ENCODE measurements at places on chromosomes 2 and 18. TPM values are rescaled to one million over a fixed set of nuclear protein-coding genes. Genes with fewer than 3 reads are reported as not detected.

GRCh38 chr2:169082995-169083394 lies 13.6 kb downstream of the DHRS9 start:
- peaks cover 3% of the 10 kb centered on the region for H3K4me1 ChIP-seq
- H3K4me3 ChIP-seq, result no peak overlapping the region
- H3K27ac ChIP-seq, result no peak overlapping the region

GRCh38 chr2:5982903-5983265 lies 290.7 kb downstream of the SOX11 start:
- H3K27me3 ChIP-seq, result no peaks in the 10 kb centered on the region
- no peak overlapping the region for H3K27ac ChIP-seq
- no peak overlapping the region for H3K4me3 ChIP-seq

GPBAR1 gene
- total RNA-seq, result 0.31 TPM

- no peaks in the 10 kb centered on the region for H3K4me1 ChIP-seq
- H3K4me3 ChIP-seq, result no peak overlapping the region
- no peaks in the 10 kb centered on the region for H3K36me3 ChIP-seq
- DNase-seq, result no peak
- H3K27ac ChIP-seq, result no peak overlapping the region
These were observed 1632.8 kb upstream of the CELF4 start for GRCh38 chr18:39198376-39198775.

- no peak overlapping the region for H3K27ac ChIP-seq
- no peak for DNase-seq
- H3K36me3 ChIP-seq, result no peaks in the 10 kb centered on the region
- no peaks in the 10 kb centered on the region for H3K27me3 ChIP-seq
These were observed 55.9 kb upstream of the NT5C1B start for GRCh38 chr2:18645315-18645714.

GRCh38 chr2:204325468-204325867 lies 219.8 kb upstream of the PARD3B start:
- H3K36me3 ChIP-seq, result no peaks in the 10 kb centered on the region
- H3K27me3 ChIP-seq, result no peaks in the 10 kb centered on the region
- peaks cover 5% of the 10 kb centered on the region for H3K4me1 ChIP-seq
- H3K4me3 ChIP-seq, result no peak overlapping the region

GRCh38 chr2:157258520-157259326 lies 1.2 kb downstream of the GALNT5 start:
- peak overlapping the region; percentile 70 for H3K27ac ChIP-seq
- H3K4me3 ChIP-seq, result peak overlapping the region; percentile 40
- peaks cover 48% of the 10 kb centered on the region for H3K4me1 ChIP-seq
- H3K36me3 ChIP-seq, result no peaks in the 10 kb centered on the region
- no peaks in the 10 kb centered on the region for H3K27me3 ChIP-seq

LAMA1 gene
- total RNA-seq, result 2.7 TPM

DNA sequence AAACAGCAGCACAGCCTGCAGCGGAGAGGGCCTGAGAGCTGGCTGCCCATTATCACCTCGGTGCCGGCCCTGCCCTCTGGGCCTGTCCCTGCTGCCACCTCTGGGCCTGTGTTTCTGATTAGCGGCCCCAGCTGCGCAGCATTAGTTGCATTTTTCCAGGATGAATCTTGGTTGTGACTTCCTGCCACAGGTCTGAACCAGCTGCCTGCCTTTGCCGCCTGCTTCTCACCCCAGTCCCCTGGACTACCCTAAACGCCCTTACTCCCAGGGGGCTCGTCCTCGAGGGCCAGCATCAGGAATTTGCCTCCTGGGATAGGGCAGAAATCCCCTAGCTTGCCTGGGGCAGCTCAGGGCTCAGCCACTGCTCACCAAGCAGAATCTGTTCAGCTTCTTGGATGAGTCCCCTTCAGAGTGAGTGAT lies 342.8 kb downstream of the DYSF start:
- H3K27ac ChIP-seq, result no peak overlapping the region
- H3K27me3 ChIP-seq, result no peaks in the 10 kb centered on the region
- DNase-seq, result no peak
- no peaks in the 10 kb centered on the region for H3K4me1 ChIP-seq
- H3K36me3 ChIP-seq, result no peaks in the 10 kb centered on the region

DNA sequence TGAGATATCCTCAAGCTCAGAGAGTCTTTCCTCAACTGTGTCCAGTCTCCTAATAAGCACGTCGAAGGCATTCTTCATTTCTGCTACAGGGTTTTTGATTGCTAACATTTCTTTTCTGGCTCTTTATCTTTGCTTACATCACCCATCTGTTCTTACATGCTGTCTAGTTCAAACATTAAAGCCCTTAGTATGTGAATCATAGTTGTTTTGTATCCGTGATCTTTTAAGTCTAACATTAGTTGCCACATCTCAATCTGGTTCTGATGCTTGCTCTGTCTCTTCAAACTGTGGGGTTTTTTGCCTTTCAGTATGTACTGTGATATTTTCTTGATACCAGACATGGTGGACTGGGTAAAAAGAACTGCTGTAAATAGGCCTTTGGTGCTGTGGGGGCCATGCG lies 235.2 kb downstream of the SH3RF3 start:
- no peaks in the 10 kb centered on the region for H3K4me1 ChIP-seq
- no peaks in the 10 kb centered on the region for H3K27me3 ChIP-seq
- no peaks in the 10 kb centered on the region for H3K36me3 ChIP-seq

GALNT1 gene
- total RNA-seq, result 50.7 TPM

- H3K27ac ChIP-seq, result peak overlapping the region; percentile 93
- DNase-seq, result no peak
These were observed 1.4 kb downstream of the NEDD4L start for GRCh38 chr18:58045242-58046092.

DLX1 gene
- not detected for total RNA-seq

DNA sequence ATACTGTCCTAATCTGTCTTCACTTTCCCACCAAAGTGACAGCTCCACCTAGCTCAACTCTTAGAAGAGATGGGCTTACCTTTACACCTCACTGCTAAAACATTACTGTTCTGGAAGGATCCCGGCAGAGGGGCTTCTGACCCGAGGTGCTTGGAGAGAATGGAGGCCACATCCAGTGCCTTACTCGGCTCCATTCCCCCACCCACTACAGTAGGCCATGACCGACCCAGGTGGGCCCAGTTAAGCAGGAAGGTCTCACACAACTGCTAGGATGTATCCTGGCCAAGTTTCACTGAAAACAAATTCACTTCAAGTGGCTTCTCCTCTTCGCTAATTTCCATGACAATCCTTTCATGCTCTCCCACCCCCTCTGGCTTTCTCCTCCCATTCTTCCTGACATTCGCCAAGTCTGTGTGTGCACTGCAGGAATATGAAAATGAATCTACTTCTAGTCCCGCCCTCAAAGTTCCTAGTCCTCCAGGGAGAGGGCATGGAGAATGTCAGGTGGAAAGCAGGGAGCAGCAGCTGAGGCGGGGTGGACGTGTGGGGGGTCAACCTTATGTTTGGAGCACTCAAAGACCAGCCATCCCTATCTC lies 11.8 kb downstream of the WIPF1 start:
- no peaks in the 10 kb centered on the region for H3K36me3 ChIP-seq
- no peak overlapping the region for H3K4me3 ChIP-seq
- DNase-seq, result no peak
- H3K4me1 ChIP-seq, result peaks cover 64% of the 10 kb centered on the region
- H3K27ac ChIP-seq, result no peak overlapping the region

DNA sequence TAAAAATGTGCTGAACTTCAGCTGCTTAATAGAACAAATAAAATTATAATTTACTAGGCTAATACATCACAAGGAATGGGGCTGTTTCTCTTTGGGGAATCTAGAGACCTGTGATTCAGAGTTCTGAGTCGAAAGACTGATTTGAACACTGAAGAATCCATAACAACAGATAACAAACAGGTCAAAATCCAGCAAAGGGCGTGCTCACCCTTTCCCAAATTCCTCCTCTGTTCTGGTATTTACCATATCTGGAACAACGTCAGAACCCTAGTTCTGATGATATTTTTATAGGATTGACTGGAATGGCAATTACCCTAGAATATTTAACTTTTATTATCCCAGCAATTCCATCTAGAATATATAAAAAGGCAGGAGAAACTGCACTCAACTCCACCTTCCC lies 66.0 kb upstream of the ITGA6 start:
- DNase-seq, result no peak
- H3K4me1 ChIP-seq, result peaks cover 9% of the 10 kb centered on the region
- no peak overlapping the region for H3K27ac ChIP-seq
- no peaks in the 10 kb centered on the region for H3K36me3 ChIP-seq
- H3K27me3 ChIP-seq, result no peaks in the 10 kb centered on the region

GRCh38 chr2:3251946-3252345 lies 125.7 kb downstream of the EIPR1 start:
- DNase-seq, result no peak
- no peaks in the 10 kb centered on the region for H3K27me3 ChIP-seq
- no peaks in the 10 kb centered on the region for H3K4me1 ChIP-seq

- H3K27ac ChIP-seq, result no peak overlapping the region
- no peaks in the 10 kb centered on the region for H3K36me3 ChIP-seq
- no peak overlapping the region for H3K4me3 ChIP-seq
These were observed 337.4 kb upstream of the PIK3C3 start for GRCh38 chr18:41617647-41618046.

- H3K27me3 ChIP-seq, result no peaks in the 10 kb centered on the region
- H3K36me3 ChIP-seq, result no peaks in the 10 kb centered on the region
- DNase-seq, result no peak
- no peak overlapping the region for H3K4me3 ChIP-seq
- H3K4me1 ChIP-seq, result no peaks in the 10 kb centered on the region
- H3K27ac ChIP-seq, result no peak overlapping the region
These were observed 327.4 kb downstream of the RND3 start for GRCh38 chr2:150160058-150160457.

FER1L5 gene
- 0.13 TPM for total RNA-seq

GRCh38 chr2:179137200-179137759 lies 87.3 kb upstream of the CCDC141 start:
- H3K27me3 ChIP-seq, result no peaks in the 10 kb centered on the region
- no peak overlapping the region for H3K27ac ChIP-seq
- DNase-seq, result no peak
- no peaks in the 10 kb centered on the region for H3K4me1 ChIP-seq
- H3K36me3 ChIP-seq, result peaks cover 37% of the 10 kb centered on the region
- H3K4me3 ChIP-seq, result no peak overlapping the region

ITPRIPL1 gene
- total RNA-seq, result 1.9 TPM

VAMP5 gene
- total RNA-seq, result 45.6 TPM

GRCh38 chr18:75068682-75069435 lies 140.1 kb downstream of the PTGR3 start:
- no peaks in the 10 kb centered on the region for H3K27me3 ChIP-seq
- H3K4me1 ChIP-seq, result peaks cover 7% of the 10 kb centered on the region
- H3K27ac ChIP-seq, result no peak overlapping the region
- H3K4me3 ChIP-seq, result no peak overlapping the region
- DNase-seq, result no peak

IHH gene
- total RNA-seq, result not detected

- H3K27ac ChIP-seq, result no peak overlapping the region
- no peak for DNase-seq
- no peak overlapping the region for H3K4me3 ChIP-seq
- no peaks in the 10 kb centered on the region for H3K36me3 ChIP-seq
- H3K27me3 ChIP-seq, result no peaks in the 10 kb centered on the region
- no peaks in the 10 kb centered on the region for H3K4me1 ChIP-seq
These were observed 343.8 kb downstream of the SUCLG1 start for GRCh38 chr2:84115173-84115857.

COPS8 gene
- 69.0 TPM for total RNA-seq

- H3K27ac ChIP-seq, result no peak overlapping the region
- no peak overlapping the region for H3K4me3 ChIP-seq
- H3K36me3 ChIP-seq, result no peaks in the 10 kb centered on the region
These were observed 257.3 kb upstream of the SESTD1 start for GRCh38 chr2:179521944-179522343.

FKBP1B gene
- 12.1 TPM for total RNA-seq

PFN4 gene
- not detected for total RNA-seq

DNA sequence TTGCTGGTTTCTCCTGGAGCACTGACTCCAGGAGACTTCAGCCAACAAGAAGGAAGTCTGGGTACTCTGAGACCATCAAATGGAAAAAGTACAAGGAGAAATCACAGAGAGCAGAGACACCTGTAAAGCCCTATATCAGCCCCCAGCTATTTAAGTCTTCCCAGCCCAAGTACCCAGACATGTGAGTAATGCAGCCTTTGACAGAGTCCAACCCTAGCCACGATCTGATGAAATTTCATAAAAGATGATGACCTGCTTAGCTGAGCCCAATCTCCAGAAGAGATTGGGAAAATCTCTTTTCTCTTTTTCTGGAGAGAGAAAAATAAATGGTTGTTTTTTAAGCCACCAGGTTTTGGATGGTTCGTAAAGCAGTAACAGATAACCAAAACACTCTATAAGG lies 196.6 kb downstream of the NBAS start:
- H3K4me3 ChIP-seq, result no peak overlapping the region
- no peaks in the 10 kb centered on the region for H3K4me1 ChIP-seq
- no peaks in the 10 kb centered on the region for H3K27me3 ChIP-seq
- H3K27ac ChIP-seq, result no peak overlapping the region
- peaks cover 30% of the 10 kb centered on the region for H3K36me3 ChIP-seq

AGAP1 gene
- total RNA-seq, result 19.6 TPM

DNA sequence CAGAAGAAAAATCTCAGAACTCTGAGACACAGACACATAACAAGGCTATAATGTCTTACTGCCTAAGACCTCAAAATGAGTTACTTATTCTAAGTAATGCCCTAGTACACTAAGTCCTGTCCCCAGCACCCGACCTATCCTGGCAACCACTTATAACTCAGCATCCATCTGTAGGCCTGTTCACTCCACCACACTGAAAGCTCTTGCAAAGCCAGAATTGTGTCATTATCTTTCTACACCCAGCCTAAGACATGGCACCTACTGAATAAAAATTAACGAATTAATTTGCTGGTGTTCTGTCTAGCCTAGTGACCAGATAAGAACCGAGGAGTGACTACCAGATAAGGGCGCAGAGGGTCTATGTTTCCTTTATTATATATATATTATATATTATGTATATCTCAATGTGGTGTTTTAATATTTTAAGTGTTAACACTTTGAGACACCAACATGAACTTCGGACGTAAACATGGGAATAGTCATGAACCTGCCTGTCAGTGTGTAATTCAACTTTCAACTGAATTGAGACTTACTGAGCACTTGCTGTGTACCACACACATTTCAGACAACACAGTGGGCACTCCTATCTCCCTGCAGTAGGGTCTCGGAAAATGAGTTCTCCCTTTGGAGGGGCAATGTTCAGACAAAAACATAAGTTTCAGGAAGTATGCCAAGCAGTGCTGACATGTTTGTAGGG lies 27.7 kb downstream of the TMEM131 start:
- DNase-seq, result no peak
- no peak overlapping the region for H3K4me3 ChIP-seq
- no peak overlapping the region for H3K27ac ChIP-seq
- no peaks in the 10 kb centered on the region for H3K4me1 ChIP-seq
- no peaks in the 10 kb centered on the region for H3K36me3 ChIP-seq

GCG gene
- total RNA-seq, result not detected
